ENCODE measurements at places on chromosomes 1 and 21.

- no peak for DNase-seq
Measured at GRCh38 chr1:104592926-104593325, 843.2 kb downstream of the AMY1C start.

GRCh38 chr1:228898582-228898992 lies 163.3 kb downstream of the RHOU start:
- DNase-seq: no peak

GRCh38 chr1:220222939-220223338 lies 49.3 kb downstream of the RAB3GAP2 start:
- DNase-seq: no peak

DNA sequence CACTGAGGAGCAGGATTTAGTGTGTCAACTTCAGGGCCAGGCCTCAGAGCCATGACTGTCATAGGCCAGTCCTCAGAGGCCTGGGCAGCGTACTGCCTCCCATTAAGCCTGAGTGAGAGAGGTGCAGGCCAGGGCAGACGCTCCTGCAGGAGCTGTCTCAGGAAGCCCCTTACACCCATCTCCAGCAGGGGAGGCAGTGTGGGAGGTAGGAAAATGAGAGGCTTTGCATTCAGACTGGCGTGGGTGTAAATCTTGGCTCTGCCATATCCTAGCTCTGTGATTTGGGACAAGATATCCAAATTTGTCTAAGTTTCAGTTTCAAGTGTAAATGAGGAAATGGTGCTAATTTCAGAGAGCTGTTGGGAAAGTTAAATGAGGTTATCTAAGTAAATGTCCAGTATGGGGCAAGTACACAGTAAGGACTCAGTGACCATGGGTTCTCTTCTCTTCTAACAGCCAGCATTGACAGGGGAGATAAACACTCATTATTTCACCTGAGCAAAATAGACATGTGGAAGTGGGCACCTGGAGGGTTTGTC lies 184.1 kb downstream of the ZSCAN20 start:
- no peak for DNase-seq

GRCh38 chr1:14740016-14740415 lies 141.5 kb downstream of the KAZN start:
- DNase-seq: no peak

- no peak for DNase-seq
Measured at GRCh38 chr1:230355594-230355993, 70.5 kb downstream of the PGBD5 start.

GRCh38 chr1:153669606-153670005 lies 1.2 kb downstream of the ILF2 start:
- no peak for DNase-seq

- no peak for DNase-seq
Measured at GRCh38 chr1:177227978-177228692, 57.4 kb downstream of the BRINP2 start.

- peak; percentile 84 for DNase-seq
Measured at GRCh38 chr1:4517186-4517954, 137.0 kb upstream of the AJAP1 start.

DNA sequence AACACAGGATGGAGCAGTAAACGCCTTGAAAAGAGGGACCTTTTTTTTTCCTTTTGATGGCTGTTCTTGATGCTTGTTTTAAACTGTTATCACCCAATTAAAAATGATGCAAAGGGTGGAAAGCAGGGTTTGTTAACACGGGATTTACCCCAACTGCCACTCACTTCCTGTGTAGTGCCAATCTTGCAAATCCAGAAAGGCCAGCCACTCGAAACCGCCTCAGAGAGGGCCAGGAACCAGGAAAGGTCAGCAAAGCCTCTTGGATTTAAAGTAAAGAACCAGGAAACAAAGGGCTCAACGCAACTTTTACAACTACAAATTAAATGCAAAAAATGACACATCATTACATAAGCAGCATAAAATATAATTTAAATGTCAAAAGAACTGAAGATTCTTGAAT lies 347.4 kb downstream of the PDE4B start:
- DNase-seq: no peak

DNA sequence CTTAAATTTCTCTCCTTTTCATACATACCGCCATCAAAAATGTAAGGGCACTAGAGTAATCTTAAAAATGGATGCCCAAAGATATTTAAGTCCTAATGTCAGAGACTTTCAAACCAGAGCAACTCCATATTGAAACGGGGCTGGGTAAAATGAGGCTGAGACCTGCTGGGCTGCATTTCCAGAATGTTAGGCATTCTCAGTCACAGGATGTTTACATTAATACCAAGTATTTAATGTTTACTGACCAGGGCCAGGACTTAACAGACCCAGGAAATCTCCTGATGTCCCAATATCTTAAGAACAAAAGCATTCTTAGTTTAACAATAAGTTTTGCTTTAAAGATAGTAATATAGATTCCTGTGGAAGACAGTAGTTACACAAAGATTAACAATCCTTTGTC lies 563.9 kb upstream of the BEND5 start:
- no peak for DNase-seq

DNA sequence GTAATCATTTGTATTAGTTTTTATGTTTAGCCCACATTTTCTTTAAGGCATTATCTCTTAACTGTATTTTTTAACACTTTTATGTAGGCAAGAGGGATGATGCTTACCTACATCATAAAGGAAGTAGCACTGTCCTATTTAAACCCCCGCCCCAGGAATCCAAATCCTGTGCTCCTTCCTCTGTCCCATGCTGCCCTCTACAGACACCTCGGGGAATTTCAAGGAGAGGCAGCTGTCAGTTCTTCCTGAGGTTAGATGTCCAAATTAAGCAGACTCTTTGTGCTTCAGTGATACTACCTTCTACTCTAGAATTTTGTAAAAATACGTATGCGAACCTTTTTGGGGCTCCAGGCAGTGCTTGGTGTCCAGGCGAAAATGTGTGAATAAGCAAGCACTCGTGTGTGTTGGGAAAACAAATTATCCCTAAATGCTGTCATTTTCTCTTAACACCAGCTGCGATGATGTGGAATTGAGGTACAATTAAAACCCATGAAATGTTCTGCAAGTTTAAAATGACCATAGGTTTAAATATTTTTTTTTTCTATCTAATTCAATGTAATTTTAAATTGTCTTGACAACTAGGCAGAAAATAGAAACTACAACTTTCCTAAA lies 19.2 kb downstream of the CRCT1 start:
- DNase-seq: peak; percentile 83

- DNase-seq: no peak
Measured at GRCh38 chr1:87812871-87813577, 484.3 kb downstream of the LMO4 start.

- no peak for DNase-seq
Measured at GRCh38 chr1:102163799-102164198, 167.1 kb upstream of the OLFM3 start.

GRCh38 chr1:199112365-199112764 lies 473.5 kb downstream of the PTPRC start:
- no peak for DNase-seq

GRCh38 chr1:185645686-185646085 lies 88.5 kb upstream of the HMCN1 start:
- DNase-seq: no peak

DNA sequence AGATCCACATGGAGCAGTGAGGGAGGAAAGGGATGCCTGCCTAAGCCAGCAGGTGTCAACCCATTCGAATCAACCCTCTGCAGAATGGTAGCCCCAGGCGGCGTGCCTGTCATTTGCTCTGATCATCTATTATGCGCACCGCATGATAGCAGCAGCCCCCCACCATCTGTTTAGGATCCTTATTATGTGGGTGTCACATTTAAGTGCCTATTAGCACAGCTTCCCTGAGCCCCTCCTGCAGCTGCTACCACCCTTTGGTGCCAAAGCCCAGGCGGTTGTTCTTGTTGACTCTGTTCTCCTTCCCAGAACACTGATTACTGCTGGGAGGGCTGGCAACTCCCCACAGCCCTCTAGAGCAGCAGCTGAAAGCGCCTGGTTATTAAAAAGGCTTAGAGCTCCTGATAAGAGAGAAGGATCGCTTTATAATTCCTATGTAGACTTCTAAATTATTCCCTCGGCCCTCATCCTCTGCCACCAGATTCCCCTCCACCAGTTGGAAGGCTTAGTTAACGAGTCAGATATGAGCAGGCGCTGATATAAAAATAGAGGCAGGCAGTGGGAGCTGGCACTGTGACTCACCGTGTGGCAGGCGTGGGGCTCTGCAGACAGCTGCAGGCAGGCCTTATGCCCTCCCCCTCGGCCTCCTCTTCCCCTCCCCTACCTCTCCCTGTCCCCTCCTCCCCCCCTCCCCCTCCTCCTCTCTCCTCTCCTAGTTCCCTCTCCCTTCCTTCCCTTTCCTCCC lies 23.0 kb downstream of the ACTA1 start:
- DNase-seq: peak; percentile 76

DNA sequence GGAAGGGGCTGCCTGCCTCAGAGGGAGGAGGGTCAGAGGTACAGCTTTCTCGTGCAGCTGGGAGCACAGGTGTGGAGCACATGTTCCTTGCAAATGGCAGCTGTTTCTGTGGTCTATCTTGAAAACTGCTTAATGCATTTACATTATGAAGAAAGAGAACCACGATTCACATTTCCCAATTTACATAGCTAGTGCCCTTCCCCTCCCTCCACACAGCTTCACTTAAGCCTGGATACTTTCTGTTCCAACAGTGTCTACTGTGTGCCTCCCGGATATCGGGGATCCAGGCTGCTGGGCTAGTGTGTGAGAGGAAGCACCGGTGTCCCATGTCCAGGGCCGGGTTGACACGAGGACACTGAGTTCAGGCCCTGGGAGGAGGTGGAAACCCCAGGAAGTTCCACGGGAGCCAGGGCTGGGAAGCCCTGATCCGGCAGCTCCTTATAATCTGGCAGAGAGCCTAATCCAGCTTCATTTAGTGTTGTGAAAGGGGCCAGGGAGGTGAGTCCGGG lies 31.6 kb downstream of the TMCC2 start:
- DNase-seq: peak; percentile 97

DNA sequence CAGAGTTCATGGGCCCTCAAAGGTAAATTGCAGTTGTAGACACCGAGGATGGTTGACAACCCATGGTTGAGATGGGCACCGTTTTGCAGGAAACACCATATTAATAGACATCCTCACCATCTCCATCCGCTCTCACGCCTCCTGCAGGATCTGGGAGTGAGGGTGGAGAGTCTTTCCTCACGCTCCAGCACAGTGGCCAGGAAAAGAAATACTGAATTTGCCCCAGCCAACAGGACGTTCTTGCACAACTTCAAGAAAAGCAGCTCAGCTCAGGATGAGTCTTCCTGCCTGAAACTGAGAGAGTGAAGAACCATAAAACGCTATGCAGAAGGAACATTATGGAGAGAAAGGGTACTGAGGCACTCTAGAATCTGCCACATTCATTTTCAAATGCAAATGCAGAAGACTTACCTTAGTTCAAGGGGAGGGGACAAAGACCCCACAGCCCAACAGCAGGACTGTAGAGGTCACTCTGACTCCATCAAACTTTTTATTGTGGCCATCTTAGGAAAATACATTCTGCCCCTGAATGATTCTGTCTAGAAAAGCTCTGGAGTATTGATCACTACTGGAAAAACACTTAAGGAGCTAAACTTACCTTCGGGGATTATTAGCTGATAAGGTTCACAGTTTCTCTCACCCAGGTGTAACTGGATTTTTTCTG lies 9.3 kb downstream of the SLAMF8 start:
- DNase-seq: no peak

DNA sequence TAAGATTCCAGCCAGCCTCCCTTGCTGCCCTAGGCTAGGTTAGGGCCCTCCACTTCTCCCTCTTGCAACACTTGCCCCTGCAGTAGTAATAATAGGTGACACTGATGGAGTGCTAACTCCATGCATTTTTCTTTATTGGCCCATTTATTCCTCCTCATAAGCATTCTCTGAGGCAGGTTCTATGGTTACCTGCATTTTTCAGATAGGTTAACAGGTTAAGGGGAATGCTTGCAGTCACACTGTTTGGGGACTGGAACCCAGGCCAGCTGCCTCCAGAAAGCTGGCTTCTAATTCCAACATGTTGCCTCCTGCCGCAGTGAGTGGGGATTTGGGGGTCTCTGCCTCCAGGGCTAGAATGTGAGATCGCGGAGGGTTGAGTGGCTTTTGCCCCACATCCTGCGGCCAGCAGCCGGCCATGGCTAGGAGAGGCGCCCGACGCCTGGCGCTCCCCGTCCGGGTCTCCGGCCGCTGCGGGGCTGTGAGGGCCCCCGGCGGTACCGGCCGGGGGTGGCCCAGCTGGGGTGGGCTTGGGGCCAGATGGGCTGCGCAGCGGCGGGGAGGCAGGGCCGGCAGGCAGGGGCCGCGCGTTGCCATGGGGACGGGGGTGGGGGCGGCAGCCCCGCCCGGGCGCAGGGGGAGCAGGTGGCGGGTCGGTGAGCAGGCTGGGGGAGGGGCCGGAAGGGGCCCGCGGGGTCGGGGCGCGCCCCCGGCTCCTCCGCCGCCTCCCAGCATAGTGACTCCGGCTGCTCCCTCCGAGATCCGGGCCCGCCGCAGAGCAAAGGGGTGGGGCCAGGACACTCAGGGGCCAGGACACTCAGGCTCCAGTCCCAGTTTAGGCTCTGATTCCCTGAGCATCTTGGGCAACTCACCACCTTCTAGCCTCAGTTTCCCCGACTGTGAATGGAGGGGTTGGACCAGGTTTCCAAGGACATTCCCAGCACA lies 68.4 kb upstream of the SSBP3 start:
- peak; percentile 51 for DNase-seq

- peak; percentile 92 for DNase-seq
Measured at GRCh38 chr1:220999872-221000863, 120.9 kb downstream of the HLX start.

- DNase-seq: peak; percentile 22
Measured at GRCh38 chr1:44721485-44722361, 9.2 kb downstream of the RNU5D-1 start.

All from WERI-Rb-1 (cell line).